Stomach (tissue), 19 donors: ENCODE measurements at places on chromosomes 1 and 21. TPM values are rescaled to one million over a fixed set of nuclear protein-coding genes. Genes with fewer than 3 reads are reported as not detected.

Gene CTPS1
- 34.7 TPM for total RNA-seq

Gene C2CD2
- total RNA-seq, result 18.7 TPM

DNA sequence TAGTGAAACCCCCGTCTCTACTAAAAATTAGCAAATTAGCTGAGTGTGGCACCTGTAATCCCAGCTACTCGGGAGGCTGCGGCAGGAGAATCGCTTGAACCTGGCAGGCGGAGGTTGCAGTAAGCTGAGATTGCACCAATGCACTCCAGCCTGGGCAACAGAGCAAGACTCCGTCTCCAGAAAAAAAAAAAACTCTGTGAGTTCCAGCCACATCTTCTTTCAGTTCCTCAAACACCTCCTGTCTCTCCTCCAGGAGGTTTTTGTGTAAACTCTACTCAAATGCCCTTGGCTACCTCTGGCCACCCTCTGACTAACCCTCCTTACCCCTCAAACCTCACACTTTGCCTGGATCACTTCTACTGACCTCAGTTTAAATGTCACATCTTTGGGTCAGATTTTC lies 38.1 kb downstream of the RCSD1 start:
- H3K27me3 ChIP-seq, result no peaks in the 10 kb centered on the region
- peaks cover under 1% of the 10 kb centered on the region for H3K4me1 ChIP-seq
- no peaks in the 10 kb centered on the region for H3K36me3 ChIP-seq
- no peak for DNase-seq
- no peak overlapping the region for H3K27ac ChIP-seq

Gene RIPK4
- 36.2 TPM for total RNA-seq

Gene DNAJC28
- 0.89 TPM for total RNA-seq

- peak overlapping the region; percentile 60 for H3K4me3 ChIP-seq
- H3K27ac ChIP-seq, result peak overlapping the region; percentile 99
- DNase-seq, result no peak
- peaks cover 80% of the 10 kb centered on the region for H3K4me1 ChIP-seq
Observed at GRCh38 chr1:145961425-145962156, 2.8 kb downstream of the ANKRD34A start.

DNA sequence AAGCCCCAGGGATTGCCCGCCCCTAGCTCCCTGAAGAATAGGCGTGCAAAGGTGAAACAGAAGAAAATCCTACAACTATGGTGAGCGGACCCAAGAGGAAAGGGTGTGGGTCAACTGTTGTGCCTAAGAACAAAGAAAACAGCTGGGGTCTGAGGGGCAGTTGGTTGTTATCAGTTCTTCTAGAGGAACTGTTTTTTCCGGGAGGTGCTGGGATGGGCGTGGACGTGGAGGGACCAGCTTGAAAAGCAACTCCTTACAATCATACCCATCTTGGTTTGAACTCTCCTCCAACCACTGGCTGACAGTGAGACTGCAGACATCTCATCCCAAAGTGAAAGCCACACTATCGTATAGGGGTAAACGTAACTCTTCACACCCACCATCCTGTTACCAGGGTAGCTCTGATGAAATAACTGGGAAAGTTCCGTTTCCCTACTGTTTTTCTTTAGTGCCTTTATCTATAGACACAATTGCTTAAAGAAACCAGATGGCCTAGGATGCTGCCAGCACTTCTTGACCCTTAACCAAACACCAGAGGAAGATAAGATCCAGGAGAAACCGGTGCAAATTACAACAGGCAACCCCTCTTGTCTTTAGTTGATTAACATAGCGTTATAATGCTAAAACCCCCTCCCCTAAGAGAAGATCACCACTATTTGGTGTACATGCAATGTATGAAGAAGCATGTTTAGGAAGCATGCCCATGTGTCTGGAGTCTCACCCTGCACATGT lies 25.6 kb upstream of the FAM89A start:
- no peaks in the 10 kb centered on the region for H3K36me3 ChIP-seq
- H3K27ac ChIP-seq, result no peak overlapping the region

DNA sequence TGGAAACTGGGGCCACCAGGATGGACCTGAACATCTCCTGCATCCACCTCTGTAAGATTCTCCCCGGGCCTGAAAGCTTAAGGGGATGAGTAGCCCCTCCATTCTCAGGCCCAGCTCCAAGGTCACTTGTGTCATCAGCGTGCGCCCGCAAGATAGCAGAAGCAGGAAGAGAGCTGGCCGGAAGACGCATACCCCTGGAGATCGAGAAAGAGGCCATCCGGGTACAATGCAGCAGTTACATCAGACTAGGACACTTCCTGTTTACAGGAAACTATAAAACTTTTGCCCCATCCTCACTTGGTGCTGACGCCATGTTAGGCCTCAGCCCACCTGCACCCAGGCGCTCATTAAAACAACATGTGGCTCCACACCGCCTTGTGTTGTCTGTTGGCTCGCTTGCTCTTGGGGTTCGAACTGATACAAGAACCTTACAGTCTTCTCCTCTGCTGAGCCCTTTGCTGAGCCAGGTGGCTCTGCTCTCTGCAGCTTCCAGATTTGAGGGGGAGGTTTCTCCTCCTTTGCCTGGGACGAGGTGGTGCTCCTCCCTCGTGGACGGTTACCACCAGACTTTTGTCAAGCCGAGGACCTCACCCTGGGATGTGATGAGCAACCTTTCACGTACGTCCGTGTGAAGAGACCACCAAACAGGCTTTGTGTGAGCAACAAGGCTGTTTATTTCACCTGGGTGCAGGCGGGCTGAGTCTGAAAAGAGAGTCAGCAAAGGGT lies 277.5 kb upstream of the C1orf174 start:
- no peak for DNase-seq
- no peaks in the 10 kb centered on the region for H3K36me3 ChIP-seq
- no peaks in the 10 kb centered on the region for H3K4me1 ChIP-seq
- H3K27me3 ChIP-seq, result peaks cover 24% of the 10 kb centered on the region
- H3K4me3 ChIP-seq, result no peak overlapping the region

Gene PTGFR
- total RNA-seq, result 2.6 TPM

GRCh38 chr1:17763417-17763816 lies 8.3 kb downstream of the ACTL8 start:
- no peaks in the 10 kb centered on the region for H3K36me3 ChIP-seq
- DNase-seq, result no peak
- H3K4me1 ChIP-seq, result no peaks in the 10 kb centered on the region
- H3K27ac ChIP-seq, result no peak overlapping the region

Gene MRPL20
- 116 TPM for total RNA-seq

DNA sequence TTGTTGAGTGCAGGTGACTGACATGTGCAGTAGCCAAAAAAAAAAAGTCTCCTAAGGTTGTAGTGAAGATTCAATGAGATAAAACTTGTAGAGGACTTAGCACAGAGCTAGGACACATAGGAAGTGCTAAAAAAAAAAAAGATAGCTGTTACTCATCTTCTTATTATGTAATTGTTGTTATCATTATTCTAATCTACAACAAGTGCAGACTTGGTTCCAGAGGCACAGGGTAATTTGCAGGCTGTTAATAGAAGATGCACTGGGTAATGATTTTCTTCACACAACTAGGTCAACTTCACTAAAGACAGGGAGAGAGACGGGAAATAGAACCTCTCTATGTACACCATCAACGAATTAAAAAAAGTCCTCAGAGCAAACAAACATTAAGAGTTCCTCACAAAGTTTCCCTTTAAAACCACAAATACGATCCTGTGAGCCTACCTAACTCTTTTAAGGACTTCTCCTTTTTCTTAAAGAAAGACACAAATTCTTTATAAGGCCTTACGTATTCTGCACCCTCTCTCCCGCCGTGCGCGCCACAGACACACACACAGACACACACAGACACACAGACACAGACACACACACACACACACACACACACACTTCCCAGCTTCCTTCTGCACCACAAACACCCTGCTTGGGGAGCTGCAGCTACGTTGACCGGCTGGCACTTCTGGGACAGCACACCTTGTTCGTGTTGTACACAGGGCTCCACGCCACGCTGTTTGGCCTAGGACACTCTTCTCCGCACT lies 49.8 kb upstream of the GADD45A start:
- no peaks in the 10 kb centered on the region for H3K36me3 ChIP-seq
- no peaks in the 10 kb centered on the region for H3K27me3 ChIP-seq
- no peak for DNase-seq
- H3K4me1 ChIP-seq, result peaks cover 22% of the 10 kb centered on the region
- no peak overlapping the region for H3K27ac ChIP-seq

GRCh38 chr1:19837866-19838265 lies 22.8 kb upstream of the RNF186 start:
- H3K27me3 ChIP-seq, result no peaks in the 10 kb centered on the region
- H3K4me3 ChIP-seq, result no peak overlapping the region
- no peaks in the 10 kb centered on the region for H3K36me3 ChIP-seq
- DNase-seq, result no peak
- H3K4me1 ChIP-seq, result no peaks in the 10 kb centered on the region

DNA sequence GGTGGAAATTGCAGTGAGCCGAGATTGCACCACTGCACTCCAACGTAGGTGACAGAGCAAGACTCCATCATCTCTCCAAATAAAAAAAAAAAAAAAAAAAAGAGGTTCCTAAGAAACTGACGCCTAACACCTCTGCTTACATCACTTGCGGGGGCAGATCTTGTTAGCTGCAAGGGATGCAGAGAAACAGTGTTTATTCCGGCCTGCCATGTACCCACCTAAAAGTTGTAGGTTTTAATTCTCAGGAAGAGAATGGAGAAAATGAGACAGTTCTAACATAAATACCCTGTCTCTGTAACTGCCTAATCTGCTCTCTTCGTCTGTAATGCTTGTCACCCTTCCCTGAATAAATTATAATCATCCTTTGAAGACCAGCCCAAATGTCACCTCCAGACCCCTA lies 9.0 kb upstream of the SRSF4 start:
- DNase-seq, result no peak
- no peaks in the 10 kb centered on the region for H3K27me3 ChIP-seq
- H3K36me3 ChIP-seq, result peaks cover 37% of the 10 kb centered on the region
- no peak overlapping the region for H3K4me3 ChIP-seq
- H3K27ac ChIP-seq, result no peak overlapping the region
- no peaks in the 10 kb centered on the region for H3K4me1 ChIP-seq

Gene SH2D1B
- not detected for total RNA-seq

Gene CD53
- total RNA-seq, result 65.2 TPM

Gene PLA2G2C
- total RNA-seq, result not detected

DNA sequence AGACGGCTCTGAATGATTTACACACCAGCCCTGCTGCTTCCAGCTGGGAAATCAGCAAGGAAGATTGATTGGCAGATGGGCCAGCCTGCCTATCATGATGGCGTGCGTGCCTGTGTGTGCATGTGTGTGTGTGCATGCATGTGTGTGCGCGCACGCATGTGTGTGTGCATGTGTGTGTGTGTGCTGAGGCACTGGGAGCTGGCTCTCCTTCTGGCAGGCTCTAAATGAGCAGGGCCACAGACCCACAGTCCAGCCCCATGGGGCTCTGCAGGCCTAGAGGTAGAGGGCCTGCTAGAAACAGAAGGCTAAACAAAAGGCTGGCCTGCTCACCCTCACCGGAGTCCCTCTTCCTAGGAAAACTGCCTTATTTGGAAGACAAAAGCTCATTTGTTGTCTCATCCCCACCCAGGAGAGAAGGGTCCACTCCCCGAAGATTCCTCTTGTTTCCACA lies 6.0 kb downstream of the KLHDC8A start:
- no peak for DNase-seq
- no peak overlapping the region for H3K27ac ChIP-seq
- no peaks in the 10 kb centered on the region for H3K36me3 ChIP-seq

DNA sequence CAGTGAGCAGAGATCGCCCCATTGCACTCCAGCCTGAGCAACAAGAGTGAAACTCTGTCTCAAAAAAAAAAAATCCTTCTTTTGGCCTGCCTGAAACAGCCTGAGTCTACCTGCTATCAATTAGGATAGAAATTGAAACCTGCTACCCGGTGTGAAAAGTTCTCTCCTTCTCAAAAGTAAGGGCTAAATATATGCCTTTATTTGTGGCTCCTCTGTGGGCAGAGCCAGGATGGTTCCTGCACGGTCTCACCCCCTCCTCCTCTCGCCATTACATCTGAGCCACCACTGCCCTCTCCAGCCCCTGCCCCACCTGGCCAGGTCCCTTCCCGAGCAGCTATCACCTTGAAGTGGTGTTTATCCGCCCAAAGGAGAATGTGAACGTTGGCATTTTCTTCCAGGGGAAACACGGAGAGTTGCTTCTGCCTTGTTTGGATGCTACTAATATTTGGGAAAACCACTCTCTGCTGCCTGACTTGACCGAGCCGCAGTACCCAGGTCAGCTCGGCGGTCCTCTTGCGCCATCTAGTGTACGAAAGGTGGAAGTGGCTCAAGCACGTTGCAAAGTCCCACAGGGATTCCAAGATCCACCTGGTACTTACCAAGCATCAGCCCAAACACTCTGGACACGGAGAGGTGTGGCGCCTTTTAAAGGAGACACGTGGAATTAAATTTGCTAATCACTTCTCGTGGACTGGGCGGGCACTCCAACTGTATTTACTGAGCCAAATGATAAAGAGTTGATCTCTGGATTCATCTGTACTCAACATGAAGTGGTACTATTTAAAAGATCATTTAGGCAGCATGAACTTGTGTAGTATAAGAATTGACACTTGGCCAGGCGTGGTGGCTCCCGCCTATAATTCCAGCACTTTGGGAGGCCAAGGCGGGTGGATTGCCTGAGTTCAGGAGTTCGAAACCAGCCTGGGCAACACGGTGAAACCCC lies 31.9 kb downstream of the SETD4 start:
- peak; percentile 93 for DNase-seq
- H3K36me3 ChIP-seq, result no peaks in the 10 kb centered on the region
- peaks cover 19% of the 10 kb centered on the region for H3K4me1 ChIP-seq
- no peak overlapping the region for H3K27ac ChIP-seq
- H3K27me3 ChIP-seq, result no peaks in the 10 kb centered on the region
- H3K4me3 ChIP-seq, result no peak overlapping the region

- H3K4me1 ChIP-seq, result no peaks in the 10 kb centered on the region
- no peaks in the 10 kb centered on the region for H3K27me3 ChIP-seq
- DNase-seq, result no peak
- no peaks in the 10 kb centered on the region for H3K36me3 ChIP-seq
- H3K4me3 ChIP-seq, result no peak overlapping the region
- H3K27ac ChIP-seq, result no peak overlapping the region
Observed at GRCh38 chr1:200473698-200474371, 64.0 kb upstream of the ZNF281 start.

Gene RNU1-4
- under 0.01 TPM for total RNA-seq

DNA sequence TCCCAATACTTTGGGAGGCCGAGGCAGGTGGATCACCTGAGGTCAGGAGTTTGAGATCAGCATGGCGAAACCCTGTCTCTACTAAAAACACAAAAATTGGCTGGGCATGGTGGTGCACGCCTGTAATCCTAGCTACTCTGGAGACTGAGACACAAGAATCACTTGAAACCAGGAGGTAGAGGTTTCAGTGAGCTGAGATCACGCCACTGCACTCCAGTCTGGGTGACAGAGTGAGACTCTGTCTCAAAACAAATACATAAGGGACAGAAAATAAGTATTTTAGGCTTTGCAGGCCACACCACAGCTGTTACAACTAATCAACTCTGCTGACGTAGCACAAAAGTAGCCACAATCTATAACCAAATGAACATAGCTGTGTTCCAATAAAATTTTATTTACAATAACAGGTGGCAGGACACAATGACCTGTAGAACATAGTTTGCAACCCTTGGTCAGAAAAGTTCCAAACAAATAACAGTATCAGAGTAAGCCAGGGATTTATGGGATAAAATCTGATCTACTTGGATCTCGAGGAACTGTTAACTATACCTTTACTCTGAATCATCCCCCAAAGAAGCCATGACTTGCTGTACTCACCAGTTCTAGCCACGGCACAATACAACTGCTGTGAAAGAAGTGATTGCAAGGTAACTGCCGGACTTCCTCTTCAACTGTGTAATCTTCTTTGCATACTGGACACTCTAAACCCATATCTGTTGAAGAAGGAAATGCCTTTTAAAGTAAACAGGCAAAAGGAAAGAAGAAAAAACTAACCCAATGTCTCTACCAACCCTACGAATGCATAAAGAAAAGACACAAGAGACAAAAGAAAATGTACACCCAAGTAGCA lies 28.3 kb downstream of the CD160 start:
- H3K36me3 ChIP-seq, result peaks cover 39% of the 10 kb centered on the region
- H3K4me1 ChIP-seq, result no peaks in the 10 kb centered on the region
- H3K4me3 ChIP-seq, result no peak overlapping the region
- no peak for DNase-seq
- no peaks in the 10 kb centered on the region for H3K27me3 ChIP-seq

Gene CD2
- total RNA-seq, result not detected
